Hindlimb muscle (tissue), 1 donor: ENCODE measurements at places on chromosomes 16 and 17.

GRCh38 chr16:81817789-81818567 lies 38.9 kb downstream of the PLCG2 start:
- no peak for DNase-seq

GRCh38 chr17:11081342-11081741 lies 159.7 kb upstream of the SHISA6 start:
- no peak for DNase-seq

- no peak for DNase-seq
Measured at GRCh38 chr16:84505249-84506187, 1.1 kb upstream of the MEAK7 start.

DNA sequence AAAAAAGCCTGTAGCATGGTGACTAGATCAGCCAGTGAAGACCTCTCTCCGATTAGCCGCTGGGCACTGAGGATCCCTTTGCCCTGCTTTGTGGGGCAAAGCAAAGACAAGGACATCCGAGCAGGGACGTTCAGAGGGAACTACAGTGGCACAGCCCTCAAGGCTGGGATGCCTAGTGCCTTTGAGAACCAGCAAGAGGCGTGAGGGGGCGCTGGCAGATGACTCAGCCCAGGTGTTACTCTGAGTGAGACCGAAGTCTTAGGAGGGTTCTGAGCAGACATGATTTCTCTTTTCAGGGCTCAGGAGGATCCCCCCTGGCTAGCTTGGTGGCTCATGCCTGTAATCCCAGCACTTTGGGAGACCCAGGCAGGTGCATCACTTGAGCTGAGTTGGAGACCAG lies 178.6 kb downstream of the CPPED1 start:
- DNase-seq, result no peak

DNA sequence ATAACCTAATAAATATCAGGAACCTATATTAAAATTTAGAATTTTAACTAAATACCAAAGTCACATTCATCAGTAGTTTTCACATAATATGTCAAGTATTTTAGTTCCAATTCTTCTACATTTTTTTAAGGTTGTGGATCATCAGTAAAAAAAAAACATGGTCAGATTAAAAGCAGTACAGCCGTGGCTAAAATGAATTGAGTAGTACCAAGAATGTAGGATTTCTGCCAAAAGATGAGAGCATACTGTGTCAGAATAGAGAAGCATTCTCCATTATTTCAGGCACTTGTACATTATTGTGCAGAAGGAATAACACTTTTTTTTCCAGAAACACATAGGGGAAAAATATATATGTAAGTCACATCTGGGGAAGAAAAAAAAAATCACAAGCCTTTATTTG lies 1176.1 kb downstream of the CDH11 start:
- no peak for DNase-seq

GRCh38 chr16:21083729-21084268 lies 66.8 kb downstream of the DNAH3 start:
- peak; percentile 36 for DNase-seq

- no peak for DNase-seq
Measured at GRCh38 chr17:11340803-11341202, 99.8 kb downstream of the SHISA6 start.
